NCI-H460 (cell line): ENCODE measurements at places on chromosomes 7 and 10. TPM values are rescaled to one million over a fixed set of nuclear protein-coding genes. Genes with fewer than 3 reads are reported as not detected.
A peak's percentile ranks its signal among the peaks of the same experiment; 100 is the strongest.

GPR85 gene
- total RNA-seq: 0.09 TPM in 1 of 2 replicates, not detected in the other

DNA sequence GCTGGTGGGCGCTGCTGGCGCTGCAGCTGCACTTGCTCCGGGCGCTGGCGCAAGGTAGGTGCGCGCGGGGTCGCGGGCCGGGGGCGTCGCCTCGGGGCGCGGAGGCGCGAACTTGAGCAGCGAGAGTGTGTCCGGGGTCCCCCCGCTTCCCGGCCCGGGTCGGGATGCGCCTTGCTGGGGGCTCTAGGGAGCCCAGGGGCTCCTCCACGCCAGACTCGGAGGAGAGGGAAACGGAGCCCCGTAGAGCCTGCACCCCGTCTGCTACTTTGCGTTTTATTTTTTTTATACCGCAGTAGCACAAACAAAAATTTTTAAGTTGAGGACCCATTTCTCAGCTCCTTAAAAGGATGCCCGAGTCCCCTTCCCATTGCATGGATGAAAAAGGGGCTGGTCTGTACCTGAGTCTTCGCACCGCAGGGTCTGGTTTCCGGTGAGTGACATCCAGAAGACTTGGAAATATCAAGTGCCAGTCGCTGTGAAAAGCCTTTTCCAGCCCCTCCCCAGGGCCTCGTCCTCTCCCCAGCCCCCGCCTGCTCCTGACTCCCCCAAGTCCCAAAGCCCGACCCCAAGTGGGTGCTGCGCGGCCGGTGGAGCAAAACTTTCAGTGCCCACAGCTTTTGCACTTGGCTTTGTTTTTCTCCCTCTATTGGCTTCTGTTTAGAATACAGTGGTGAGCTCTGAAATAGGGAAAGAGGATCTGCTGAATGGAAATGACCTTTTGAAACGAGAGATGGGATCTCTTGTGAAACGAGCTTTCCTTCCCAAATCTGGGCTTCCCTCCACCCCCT lies 973 bp downstream of the SDK1 start:
- DNase-seq: peak; percentile 24

DNA sequence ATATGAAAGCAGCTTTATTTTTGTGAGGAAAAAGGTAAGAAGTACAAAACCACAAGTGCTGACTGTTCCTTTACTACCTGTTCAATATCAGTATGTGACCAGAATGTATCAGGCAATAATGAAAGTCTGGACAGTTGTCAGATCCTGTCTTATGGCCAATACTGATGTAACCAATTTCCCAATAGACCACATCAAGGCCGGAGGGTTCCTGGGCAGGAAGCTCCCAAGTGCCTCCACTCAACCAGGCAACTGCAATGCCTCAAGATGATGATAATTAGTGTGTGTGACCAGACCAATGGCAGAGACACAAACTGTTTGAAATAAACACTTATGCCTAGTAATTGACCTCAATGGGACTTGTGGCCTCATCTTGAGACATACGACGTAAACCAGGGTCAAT lies 149.4 kb upstream of the ASAH2 start:
- no peak for DNase-seq

SERPINE1 gene
- 11.9 and 12.3 TPM in 2 replicates for total RNA-seq

ZNF736 gene
- total RNA-seq: not detected in 2 replicates

- DNase-seq: peak; percentile 75
Measured at GRCh38 chr7:116258734-116259133, 48.4 kb downstream of the TES start.

DNA sequence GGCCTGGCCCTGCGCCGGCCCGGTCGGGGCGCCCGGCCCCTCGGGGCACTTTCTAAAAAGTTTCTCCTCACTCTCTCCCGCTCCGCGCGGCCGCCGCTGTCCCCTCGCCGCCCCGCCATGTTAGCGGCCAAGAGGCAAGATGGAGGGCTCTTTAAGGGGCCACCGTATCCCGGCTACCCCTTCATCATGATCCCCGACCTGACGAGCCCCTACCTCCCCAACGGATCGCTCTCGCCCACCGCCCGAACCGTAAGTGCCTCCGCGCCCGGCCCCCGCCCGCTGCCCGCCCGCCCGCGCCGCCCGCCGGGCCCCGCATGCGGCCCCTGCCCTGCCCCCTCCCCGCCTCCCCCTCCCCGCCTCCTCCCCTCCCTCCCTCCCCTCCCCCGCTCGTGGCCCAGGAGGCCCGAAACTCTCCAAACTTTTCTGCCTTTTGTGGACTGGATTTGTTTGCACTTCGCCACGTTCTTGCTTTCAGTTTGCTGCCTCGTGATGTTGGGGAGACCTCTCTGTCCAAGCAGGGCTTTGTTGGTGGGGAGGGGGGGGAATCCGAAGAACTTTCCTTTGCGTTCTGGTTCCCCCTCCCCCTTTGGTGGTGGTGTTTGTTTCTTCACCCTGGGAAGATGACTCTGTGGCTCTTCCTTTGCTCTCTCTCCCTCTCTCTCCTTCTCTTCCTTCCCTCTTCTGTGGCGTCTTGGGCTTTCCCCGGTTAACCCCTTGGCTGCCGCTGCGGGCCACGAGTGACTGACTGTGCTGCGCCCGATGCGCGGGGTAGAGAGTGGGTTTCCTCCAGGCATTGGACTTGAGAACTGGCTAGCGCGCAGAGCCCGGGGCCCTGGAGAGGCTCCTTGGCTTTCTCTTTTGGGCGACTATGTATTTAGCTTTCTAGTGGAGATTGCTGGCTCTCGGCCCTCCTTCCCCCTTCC lies 1.6 kb downstream of the TCF7L2 start:
- peak; percentile 72 for DNase-seq

PROSER2 gene
- total RNA-seq: 7.2 and 10.3 TPM in 2 replicates

GRCh38 chr7:66768865-66769832 lies 28.6 kb downstream of the RABGEF1 start:
- DNase-seq: no peak

ASB13 gene
- total RNA-seq: 18.3 and 19.1 TPM in 2 replicates

- DNase-seq: no peak
Measured at GRCh38 chr7:133353775-133354174, 100.9 kb downstream of the EXOC4 start.

TFEC gene
- total RNA-seq: 0.06 TPM in 1 of 2 replicates, not detected in the other

- peak; percentile 39 for DNase-seq
Measured at GRCh38 chr10:4234661-4235060, 449.7 kb upstream of the KLF6 start.

DNA sequence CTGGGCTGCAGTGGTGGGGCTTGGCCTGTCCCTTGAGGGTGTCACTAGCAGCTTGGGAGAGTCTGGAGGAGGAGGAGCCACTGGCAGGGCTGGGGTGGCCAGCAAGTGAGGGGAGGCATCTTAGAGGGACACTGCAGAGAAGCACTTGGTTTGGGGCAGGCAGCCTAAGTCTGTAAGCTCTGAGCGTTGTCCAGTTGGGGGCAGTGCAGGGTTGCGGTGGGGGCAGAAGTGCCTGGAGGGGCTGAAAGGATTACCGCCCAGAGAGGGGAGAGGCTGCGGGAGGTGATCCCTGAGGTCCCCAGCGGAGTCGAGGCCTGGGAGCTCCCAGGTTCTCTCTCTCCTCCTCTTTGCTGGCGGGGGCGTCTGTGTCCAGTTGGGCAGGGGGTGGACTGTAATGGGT lies 7.4 kb downstream of the ADCYAP1R1 start:
- no peak for DNase-seq

DNA sequence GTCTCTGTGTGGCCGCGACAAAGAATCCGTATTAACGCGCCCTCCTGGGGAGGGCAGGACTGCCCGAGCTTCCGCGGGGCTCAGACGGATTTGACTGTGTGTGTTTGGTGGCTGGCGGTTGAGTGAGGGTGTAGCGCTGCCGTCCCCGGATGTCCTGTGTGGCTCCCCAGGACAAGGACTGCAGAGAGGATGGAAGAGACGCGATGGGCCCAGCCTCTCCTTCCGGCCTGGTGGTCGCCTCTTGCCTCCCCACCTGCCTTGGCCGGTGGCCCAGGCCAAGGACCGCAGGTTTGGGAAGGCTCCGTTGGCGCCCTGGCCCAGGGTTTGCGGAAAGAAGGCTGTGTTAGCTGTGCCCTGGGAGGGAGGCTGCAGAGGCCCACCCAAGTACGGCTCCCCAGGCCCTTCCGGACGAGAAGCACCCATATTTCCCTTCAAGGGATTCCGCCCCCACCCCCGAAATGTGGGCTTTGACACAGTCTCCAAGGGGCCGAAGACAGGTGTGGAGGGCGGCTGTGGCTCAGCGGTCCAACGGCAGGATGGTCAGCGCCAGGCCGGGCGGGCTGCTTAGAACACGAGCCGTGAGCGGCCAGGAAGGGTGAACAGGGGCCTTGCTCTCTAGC lies 2.3 kb downstream of the UNCX start:
- no peak for DNase-seq

DNA sequence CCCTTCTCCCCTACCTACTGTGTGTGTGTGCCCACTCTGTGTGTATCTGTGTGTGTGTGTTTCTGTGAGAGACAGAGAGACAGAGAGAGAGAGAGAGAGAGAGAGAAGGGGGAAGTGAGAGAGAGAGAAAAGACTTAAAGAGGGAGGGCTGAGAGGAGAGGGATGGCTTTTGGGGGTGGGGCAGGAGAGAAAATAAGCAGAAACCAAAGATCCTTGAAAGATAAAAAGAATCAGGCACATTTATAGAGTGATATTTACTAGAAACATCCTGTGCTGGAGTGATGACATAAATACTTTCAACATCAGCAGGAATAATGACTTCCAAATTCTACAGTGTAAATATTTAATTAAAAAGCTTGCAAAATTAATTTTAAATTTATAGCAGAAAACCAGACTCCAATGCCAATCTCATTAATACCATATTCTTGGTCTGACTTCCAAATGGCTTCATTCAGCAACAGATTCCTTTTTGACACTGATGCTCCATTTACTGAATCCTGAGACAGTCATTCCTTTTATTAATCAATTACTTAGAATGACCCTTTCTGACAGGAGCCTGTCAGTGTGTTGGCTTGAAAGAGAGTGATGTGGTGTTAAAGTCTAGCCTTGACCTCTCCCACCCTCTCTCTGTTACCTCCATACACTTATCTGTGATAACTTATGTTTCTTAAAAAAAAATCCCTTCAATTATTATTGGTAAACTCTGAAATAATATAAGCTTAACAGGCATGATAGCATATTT lies 41.7 kb upstream of the WNT2 start:
- no peak for DNase-seq

OR6B1 gene
- total RNA-seq: not detected in 2 replicates

GRCh38 chr7:56537952-56538351 lies 421.7 kb upstream of the NUPR2 start:
- DNase-seq: no peak

GRCh38 chr7:22418251-22419046 lies 61.5 kb upstream of the RAPGEF5 start:
- no peak for DNase-seq

DNA sequence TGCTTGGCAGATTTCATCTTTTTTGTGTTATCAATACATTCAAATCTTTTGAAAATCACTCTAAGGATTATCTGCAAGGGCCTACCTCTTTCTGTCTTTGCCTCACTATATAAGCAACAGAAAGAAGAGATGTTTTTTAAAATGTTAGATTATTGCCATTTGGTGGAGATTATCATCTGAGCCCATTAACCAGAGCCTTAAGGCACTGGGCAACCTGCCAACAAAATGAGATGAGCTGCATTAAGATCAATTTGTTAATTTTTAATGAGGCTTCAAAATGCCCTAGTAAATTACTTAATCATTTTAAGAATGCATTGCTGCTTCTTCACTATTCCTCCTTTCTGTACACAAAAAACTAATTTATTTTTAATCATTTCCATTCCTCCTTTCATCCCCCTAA lies 314.1 kb downstream of the SNX13 start:
- no peak for DNase-seq

- DNase-seq: no peak
Measured at GRCh38 chr10:78588194-78588811, 480.5 kb upstream of the ZMIZ1 start.

- DNase-seq: no peak
Measured at GRCh38 chr7:4207011-4207410, 475.1 kb upstream of the FOXK1 start.

GRCh38 chr7:128091106-128091505 lies 59.9 kb upstream of the LRRC4 start:
- DNase-seq: no peak

GRCh38 chr10:29392376-29393021 lies 103.6 kb downstream of the LYZL1 start:
- DNase-seq: peak; percentile 31

EN2 gene
- total RNA-seq: 0.75 and 0.84 TPM in 2 replicates

CADPS2 gene
- total RNA-seq: 17.2 and 18.0 TPM in 2 replicates

OR2A12 gene
- not detected in 2 replicates for total RNA-seq

GRCh38 chr7:21134631-21135030 lies 293.3 kb upstream of the SP4 start:
- DNase-seq: no peak

GRCh38 chr7:124366118-124366517 lies 333.3 kb upstream of the TMEM229A start:
- no peak for DNase-seq

MRC1 gene
- 0.14 and 0.15 TPM in 2 replicates for total RNA-seq

DNA sequence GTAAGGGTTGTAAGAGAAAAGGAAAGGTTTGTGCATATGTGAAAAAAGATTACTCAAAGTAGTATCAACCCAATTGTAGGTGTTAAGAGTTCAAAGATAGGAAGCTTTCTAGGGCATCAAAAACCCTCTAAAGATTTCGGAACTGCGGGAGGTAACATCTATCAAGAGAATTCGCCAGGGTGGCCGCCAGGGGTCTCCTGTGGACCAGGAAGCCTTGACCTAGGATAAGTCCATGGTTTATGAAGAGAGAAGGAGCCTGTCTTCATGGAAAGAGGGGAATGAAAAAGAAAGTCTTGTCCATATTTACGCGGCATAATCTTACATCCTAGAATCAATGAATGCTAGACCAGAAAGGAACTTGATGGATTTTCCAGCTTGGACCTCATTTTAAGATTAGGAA lies 140.7 kb upstream of the CALCR start:
- peak; percentile 13 for DNase-seq

TMEM196 gene
- total RNA-seq: not detected in 2 replicates

GRCh38 chr7:138796038-138796615 lies 1.7 kb upstream of the TMEM213 start:
- DNase-seq: no peak

DNA sequence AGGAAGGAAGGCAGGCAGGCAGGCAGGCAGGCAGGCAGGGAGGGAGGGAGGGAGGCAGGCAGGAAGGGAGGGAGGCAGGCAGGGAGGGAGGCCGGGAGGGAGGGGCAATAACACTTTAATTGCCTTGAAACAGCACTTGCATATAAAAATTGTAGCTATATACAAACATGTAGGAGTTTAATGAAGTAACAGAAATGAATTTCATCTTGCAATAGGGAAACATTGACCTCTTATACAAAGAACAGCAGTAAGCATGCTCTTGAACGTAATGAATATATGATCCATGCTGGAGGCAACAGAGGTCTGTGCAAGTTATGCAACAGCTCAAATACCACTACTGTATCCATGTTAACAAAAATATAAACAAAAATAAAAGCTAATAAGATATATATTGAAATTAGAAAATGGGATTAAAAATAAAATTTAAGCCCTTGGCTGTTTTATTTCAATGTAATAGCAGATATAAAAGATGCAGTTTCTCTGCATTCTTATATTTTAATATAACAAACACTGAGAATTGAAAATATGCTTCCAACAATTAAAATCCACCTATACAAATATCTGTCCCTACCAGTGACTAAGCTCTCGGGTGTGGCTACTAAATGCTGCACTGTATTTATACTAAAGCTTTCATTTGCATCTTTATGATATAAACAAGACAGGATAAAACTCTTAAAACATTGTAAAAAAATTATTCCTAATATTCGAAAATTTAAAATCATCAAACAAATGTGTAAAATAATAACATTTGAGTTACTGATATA lies 50.3 kb downstream of the CACNA2D1 start:
- no peak for DNase-seq
